Urinary bladder (tissue), 4 donors: ENCODE measurements at places on chromosomes 6 and 20. TPM values are rescaled to one million over a fixed set of nuclear protein-coding genes. Genes with fewer than 3 reads are reported as not detected.

Gene BHLHE23
- not detected for polyA plus RNA-seq

Gene VARS1
- 34.4 TPM for polyA plus RNA-seq

Gene CYP39A1
- polyA plus RNA-seq, result 4.3 TPM

Gene ZSCAN26
- 15.5 TPM for polyA plus RNA-seq

Gene SYNDIG1
- polyA plus RNA-seq, result 1.7 TPM

Gene ECI2
- 50.3 TPM for polyA plus RNA-seq

Gene NT5DC1
- polyA plus RNA-seq, result 22.5 TPM

Gene EDN1
- 8.8 TPM for polyA plus RNA-seq

Gene SLC16A10
- 0.49 TPM for polyA plus RNA-seq

Gene SNX14
- polyA plus RNA-seq, result 43.1 TPM

Gene TRIM40
- not detected for polyA plus RNA-seq

Gene OPN5
- polyA plus RNA-seq, result not detected

Gene MYLK4
- 0.42 TPM for polyA plus RNA-seq

Gene KIFC1
- 1.2 TPM for polyA plus RNA-seq

- DNase-seq, result no peak
Observed at GRCh38 chr20:64112691-64113443, 5.5 kb upstream of the NPBWR2 start.

- no peak for DNase-seq
Observed at GRCh38 chr6:97176468-97176867, 106.5 kb downstream of the MMS22L start.

DNA sequence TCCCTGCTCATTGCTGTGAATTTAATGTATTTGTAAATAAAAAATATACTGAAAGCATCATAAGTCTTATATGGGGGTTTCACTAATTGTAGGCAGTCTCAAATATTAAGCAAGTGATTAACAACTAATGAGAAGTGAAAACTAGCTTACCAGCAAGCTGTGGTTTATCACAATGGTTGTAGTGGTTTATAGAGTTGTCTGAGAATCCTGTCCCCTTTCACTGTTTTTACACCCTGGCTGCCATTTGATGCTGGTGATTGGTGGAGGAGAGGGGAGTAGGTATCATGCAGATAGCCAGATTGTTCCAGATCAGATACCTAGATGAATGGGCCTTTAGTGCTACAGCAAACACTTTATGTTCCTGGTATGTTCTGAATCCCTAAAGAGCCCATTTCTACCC lies 6.0 kb downstream of the MKKS start:
- no peak for DNase-seq

- DNase-seq, result no peak
Observed at GRCh38 chr6:13613029-13613594, 2.0 kb upstream of the NOL7 start.

- no peak for DNase-seq
Observed at GRCh38 chr6:111750753-111751673, 122.2 kb downstream of the FYN start.

DNA sequence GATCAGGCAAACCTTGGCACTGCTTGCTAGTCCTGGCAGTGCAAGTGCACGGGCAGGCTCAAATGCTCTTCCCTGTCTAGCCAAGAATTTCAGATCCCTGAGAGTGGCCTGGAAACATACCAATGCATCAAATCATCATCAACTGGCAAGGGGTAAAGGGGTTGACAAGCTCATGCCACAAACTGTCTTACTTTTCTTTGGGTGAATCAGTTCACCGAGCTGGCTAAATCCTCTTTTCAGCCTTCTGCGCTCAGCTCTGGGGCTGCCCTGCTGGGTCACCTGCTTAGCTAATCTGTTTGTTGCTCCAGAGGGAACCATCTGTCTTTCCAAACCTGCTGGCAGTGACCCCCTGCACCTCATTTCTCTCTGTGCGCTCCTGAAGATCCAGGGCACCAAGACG lies 59.5 kb downstream of the LYRM4 start:
- DNase-seq, result no peak

- peak; percentile 64 for DNase-seq
Observed at GRCh38 chr20:7859356-7859802, 80.9 kb downstream of the HAO1 start.

GRCh38 chr6:169324656-169325459 lies 71.2 kb upstream of the THBS2 start:
- no peak for DNase-seq

- no peak for DNase-seq
Observed at GRCh38 chr6:57215260-57215659, 6.8 kb downstream of the RAB23 start.

- DNase-seq, result no peak
Observed at GRCh38 chr20:64149809-64150560, 14.3 kb upstream of the MYT1 start.

GRCh38 chr20:371755-372542 lies 8.6 kb upstream of the TRIB3 start:
- no peak for DNase-seq

DNA sequence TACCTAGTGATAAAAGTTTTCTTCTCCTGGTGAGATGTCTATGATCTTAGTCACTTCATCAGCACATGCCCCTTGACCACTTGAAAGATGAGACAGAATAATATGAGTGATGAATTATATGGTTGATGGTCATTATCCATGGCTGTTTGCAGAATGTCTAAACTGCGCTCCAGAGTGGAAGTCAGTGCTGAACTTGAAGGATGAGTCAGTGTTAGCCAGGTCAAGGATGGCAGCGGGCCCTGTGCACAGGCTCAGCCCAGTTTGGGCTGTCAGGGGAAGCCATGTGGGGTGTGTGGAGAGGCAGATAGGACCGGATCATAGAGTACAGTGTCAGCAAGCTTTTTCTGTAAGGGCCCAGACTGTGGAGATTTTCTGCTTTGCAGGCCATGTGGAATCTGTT lies 67.2 kb upstream of the KIF25 start:
- no peak for DNase-seq

- no peak for DNase-seq
Observed at GRCh38 chr6:134422426-134423231, 104.7 kb upstream of the SGK1 start.

GRCh38 chr6:19569563-19569962 lies 267.6 kb upstream of the ID4 start:
- no peak for DNase-seq

GRCh38 chr6:120681204-120681603 lies 653.1 kb downstream of the TBC1D32 start:
- DNase-seq, result no peak

DNA sequence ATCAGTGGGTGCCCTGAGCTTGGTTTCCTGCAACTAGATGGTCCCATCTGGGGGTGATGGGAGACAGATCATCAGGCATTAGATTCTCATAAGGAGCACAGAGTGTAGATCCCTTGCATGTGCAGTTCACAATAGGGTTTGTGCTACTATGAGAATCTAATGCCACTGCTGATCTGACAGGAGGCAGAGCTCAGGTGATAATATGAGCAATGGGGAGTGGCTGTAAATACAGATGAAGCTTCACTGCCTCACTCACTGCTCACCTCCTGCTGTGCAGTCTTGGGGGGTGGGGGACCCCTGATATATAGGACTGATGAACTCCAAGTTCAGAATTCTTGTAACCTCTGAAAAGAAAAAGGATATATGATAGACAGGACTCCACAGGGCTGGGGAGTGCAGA lies 108.0 kb downstream of the RIN2 start:
- no peak for DNase-seq

DNA sequence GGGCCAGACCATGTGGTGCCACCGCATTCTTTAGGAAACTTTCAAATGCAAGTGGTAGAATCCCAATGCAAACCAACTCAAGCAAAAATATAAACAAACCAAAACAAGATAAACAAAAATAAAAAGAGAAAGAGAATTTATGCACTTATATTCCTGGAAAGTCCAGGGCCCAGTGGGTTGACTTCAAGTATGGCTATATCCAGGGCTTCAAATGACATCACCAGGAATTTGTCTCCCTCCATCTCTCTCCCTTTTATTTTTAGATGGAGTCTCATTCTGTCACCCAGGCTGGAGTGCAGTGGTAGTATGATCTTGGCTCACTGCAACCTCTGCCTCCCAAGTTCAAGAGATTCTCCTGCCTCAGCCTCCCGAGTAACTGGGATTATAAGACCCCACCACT lies 56.1 kb upstream of the PNRC1 start:
- DNase-seq, result no peak

GRCh38 chr20:37990571-37991151 lies 42.6 kb downstream of the TTI1 start:
- peak; percentile 21 for DNase-seq

- no peak for DNase-seq
Observed at GRCh38 chr6:91506509-91506908, 919.6 kb upstream of the MAP3K7 start.

DNA sequence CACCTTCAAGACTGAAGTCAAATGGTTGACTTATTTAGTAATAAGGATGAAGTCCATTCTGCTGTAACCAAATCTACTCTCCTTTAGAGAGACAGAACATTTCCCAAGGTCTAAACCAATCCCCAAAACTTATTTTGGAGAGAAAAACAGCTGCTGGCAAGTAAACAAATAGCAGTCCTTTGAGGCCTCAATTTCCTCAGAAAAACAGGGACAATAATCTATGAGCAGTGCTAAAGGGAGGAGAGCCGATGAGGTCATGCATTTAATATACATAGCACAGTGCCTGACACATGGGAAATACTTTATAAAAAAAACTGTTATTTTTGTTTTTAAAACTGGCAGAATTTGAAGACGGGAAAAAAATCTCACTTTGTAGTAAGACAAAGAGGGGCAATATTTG lies 526.0 kb downstream of the EPM2A start:
- no peak for DNase-seq

GRCh38 chr6:28635547-28636158 lies 110.0 kb downstream of the GPX5 start:
- DNase-seq, result no peak

DNA sequence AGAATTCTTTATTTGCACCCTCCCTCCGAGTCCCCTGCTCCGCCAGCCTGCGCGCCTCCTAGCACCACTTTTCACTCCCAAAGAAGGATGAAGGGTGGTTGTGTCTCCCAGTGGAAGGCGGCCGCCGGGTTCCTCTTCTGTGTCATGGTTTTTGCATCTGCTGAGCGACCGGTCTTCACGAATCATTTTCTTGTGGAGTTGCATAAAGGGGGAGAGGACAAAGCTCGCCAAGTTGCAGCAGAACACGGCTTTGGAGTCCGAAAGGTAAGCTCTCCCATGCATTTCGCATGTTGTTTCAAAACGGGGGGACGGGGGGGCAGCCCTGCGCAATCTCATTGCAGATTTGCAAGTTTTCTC lies 357 bp downstream of the PCSK2 start:
- no peak for DNase-seq

DNA sequence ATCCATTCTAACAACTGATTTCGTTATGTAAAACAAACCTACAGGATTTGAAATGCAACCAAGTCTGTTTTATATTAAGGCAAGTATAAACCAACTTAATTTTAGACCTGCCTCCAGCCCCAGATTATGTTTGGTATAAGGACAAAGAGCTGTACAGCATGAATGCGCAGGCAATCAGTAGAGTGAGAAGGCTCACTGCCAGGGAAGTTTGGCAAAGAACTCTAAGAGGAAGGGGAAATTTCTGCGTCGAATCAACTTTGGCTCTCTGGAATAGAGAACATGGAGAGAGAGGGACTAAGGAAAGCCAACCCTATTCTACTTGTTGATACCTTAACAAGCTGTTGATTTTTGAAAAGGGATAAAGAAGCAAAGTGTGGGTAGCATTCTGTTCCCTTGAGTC lies 96.9 kb upstream of the FOXO3 start:
- DNase-seq, result no peak

- no peak for DNase-seq
Observed at GRCh38 chr20:41087325-41087685, 50.0 kb upstream of the PLCG1 start.

DNA sequence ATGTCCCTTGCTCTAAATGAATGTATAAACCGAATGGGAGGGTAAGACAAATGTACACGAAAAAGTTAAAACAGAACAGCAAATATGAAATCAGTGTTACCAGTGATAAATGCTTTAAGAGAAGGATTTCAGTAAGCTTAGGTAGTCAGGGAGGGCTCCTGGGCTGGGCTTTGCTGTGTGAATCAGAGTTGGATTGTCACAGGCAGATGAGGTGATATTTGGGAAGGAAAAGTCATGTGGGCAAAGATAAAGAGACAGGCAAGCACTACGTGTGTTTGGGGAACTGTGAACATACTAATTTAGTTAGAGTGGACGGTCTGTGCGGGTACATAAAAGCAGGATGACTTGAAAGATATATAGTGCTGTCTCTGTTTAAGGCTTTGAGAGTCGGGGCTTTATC lies 114.8 kb downstream of the CRYBG1 start:
- no peak for DNase-seq

DNA sequence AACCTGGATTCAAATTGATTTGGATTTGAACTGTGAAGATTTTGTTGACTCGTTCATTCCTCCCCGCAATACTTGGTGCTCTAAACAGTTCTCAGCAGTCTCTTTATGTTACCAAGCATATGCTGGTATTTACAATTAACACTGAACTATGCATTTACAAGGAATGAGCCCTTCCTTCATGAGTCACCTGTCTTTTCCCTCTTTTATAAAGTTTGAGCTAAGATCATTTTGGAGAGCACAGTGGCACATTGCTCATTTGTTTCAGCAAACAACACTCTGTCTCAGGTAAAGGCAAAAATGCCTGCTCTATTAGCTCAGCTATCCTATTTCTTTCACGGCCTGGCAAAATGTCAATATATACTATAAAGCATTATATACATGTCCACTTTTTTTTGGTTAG lies 285.4 kb downstream of the PHACTR1 start:
- DNase-seq, result no peak

GRCh38 chr20:13344671-13345070 lies 123.6 kb downstream of the ISM1 start:
- no peak for DNase-seq

GRCh38 chr6:52612336-52613054 lies 35.6 kb upstream of the TRAM2 start:
- no peak for DNase-seq

DNA sequence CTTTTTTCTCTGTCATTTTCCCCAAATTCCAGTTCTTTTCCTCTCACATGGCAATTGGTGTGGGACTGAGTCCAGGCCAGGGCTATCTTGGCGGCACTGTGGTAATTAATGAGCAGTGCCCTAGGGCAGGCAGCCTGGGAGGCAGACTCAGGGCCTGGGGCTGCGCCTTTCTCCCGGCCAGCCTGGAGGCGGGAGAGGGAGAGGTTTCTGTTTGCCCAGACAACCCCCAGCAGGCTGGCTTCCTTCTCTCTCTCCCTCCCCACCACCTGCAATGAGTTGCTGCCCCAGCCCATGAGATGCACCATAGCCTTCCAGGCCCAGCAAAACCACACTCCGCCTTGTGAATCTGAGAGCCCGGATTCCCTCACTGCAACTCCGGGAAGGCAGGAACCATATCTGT lies 15.1 kb upstream of the CCDC167 start:
- no peak for DNase-seq

- no peak for DNase-seq
Observed at GRCh38 chr6:15255909-15256395, 10.1 kb downstream of the JARID2 start.

DNA sequence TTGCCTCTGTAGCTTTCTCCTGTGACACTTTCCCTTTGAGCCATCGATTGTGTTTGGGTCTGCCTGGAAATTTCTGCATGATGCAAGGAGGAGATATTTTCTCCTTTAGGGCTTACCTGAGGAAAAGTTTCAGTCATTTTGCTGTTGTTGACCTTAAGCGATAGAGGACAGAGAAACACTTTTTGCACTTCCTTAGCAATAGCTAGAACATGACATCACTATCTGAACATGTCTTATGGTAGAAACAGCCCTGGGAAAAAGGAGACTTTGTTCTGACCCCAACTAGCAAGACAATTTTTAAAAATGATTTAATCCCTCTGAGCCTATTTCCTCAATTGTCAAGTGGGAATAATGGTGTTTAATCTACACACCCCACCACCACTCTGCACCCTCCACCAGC lies 9.7 kb upstream of the FILIP1 start:
- DNase-seq, result no peak

- DNase-seq, result no peak
Observed at GRCh38 chr6:44624226-44624625, 236.7 kb downstream of the CDC5L start.
